ENCODE measurements at places on chromosomes 1 and 21.

- no peak for DNase-seq
Observed at GRCh38 chr1:114750780-114751179, 7.0 kb downstream of the CSDE1 start.

- no peak for DNase-seq
Observed at GRCh38 chr1:185480545-185480944, 163.5 kb upstream of the IVNS1ABP start.

GRCh38 chr1:99702221-99702620 is 56.3 kb downstream of the PALMD start:
- DNase-seq = no peak

GRCh38 chr1:183212870-183213269 is 26.8 kb downstream of the LAMC2 start:
- no peak for DNase-seq

GRCh38 chr1:233728721-233729120 is 114.8 kb downstream of the KCNK1 start:
- DNase-seq = no peak

DNA sequence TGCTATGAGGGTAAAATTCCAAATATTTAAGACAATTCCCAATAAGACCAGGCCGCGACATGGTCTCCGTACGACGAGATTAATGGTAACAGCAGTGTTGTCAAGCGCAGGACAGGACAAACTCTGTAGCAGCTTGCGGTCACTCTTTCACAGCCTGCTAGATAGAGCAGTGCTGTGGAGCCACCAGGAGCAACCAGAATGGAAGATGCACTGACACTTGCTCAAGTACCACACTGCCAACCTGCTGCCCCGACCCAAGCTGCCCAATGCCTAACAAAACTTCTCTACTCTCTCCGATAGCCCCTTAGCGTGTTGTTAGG is 636 bp downstream of the WARS2 start:
- DNase-seq = no peak

DNA sequence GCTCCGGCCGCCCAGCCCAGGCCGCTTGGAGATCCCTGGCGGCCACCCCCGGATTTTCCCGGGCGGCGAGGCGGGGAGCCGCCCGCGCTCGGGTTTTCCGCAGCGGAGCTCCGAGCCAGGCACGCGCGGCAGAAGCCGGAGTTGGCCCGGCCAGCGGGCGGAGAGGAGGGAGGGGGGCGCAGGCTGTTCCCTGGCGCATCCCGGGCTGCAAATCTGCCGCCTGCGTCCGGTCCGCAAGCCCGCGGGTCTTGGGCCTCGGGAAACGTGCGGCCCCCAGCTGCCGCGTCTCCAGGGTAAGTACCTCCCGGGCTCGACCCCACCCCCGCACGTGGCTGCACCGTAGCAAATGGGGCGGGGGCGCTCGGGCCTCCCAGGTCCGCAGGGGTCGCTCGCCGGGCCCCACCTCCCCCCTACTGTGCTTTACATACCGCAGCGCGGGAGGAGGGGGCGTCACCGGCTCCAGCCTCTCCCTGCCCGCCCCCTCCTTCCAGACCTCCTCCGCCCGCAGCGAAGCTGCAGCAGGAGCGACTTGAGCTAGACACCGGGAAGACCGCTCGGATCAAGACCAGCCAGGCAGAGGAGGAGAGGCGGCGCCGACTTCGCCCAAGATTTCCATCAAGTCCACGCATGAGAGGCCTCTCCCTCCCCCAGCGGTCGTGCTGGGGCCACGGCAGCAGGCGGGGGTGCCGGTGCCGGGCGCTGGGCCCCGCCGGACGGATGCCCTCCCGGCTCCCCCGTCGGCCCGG is 1.6 kb downstream of the TMEM200B start:
- no peak for DNase-seq

DNA sequence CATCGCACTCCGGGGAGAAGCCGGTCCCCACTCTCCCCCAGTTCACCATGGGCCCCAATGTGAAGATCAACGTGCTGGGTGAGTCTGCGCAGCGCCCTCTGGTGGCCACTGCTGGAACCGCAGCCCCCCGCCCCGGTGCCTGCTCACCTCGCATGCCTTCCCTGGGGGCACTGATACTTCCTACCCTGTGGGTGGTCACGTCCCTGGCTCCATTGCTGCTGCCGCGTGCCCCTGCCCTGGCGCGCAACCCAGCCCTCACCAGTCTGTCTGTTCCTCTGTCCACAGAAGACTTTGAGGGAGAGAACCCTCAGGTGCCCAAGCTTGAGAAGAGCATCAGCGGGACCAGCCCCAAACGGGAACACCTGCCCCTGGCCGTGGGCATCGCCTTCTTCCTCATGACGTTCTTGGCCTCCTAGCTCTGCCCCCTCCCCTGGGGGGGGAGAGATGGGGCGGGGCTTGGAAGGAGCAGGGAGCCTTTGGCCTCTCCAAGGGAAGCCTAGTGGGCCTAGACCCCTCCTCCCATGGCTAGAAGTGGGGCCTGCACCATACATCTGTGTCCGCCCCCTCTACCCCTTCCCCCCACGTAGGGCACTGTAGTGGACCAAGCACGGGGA is 7.6 kb downstream of the EFNA3 start:
- peak; percentile 73 for DNase-seq

GRCh38 chr1:40862008-40862863 is at the start of gene CITED4:
Gene CITED4, minus strand, starts transcription at chr1:40862363. Its CDS starts 236 bp downstream, at chr1:40862127.
- peak; percentile 92 for DNase-seq

DNA sequence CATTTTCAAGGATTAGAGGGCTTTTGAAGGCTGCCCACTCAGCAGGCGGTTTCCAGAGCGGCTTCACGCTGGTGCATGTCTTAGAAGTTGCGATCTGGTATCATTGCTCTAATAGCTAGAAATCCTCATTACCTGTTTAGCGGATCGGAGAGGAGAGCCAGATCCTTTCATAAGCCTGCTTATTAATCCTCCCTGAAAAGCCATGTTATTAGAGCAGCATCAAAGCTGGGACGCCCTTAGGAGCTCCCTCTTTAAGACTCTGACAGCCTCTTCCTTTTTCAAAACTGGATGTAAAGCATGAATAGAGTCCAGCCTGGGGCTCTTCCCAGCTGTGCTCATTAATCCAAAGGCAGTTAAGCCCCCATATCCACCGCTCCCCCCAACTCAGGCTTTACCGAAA is 13.9 kb upstream of the CTSE start:
- no peak for DNase-seq

- peak; percentile 48 for DNase-seq
Observed at GRCh38 chr1:117654493-117655219, 48.8 kb downstream of the TENT5C start.

GRCh38 chr21:34684174-34684876 is 15.5 kb downstream of the CLIC6 start:
- DNase-seq = no peak

- DNase-seq = peak; percentile 56
Observed at GRCh38 chr1:19477284-19478249, 7.8 kb downstream of the CAPZB start.

DNA sequence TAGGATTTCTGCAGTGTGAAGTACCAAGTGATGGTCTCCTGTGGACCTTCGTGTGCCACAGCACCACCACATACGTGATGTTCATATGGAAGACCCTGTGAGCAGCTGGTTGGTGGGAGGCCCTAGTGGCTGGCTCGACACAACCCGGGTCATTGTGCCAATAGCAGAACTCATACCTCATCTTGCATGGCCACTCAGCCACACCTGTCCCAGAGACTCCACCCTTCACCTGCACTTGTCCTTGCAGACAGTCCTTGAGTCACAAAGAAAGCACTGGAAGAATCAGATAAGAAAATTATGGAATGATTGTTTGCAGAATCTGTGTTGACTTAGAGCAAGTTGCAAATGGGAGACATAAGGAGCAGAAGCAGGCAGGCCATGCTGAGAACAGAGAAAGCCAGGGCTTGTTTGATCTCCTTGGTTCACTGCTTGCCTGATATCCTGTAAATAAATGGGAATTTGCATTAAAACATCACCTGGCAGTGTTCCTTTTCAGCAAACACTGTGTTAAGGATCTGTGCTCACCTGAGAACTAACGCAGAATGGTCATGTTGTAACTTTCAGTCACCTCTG is 307.7 kb downstream of the SIPA1L2 start:
- DNase-seq = no peak

- no peak for DNase-seq
Observed at GRCh38 chr1:177669161-177669560, 300.7 kb downstream of the SEC16B start.

DNA sequence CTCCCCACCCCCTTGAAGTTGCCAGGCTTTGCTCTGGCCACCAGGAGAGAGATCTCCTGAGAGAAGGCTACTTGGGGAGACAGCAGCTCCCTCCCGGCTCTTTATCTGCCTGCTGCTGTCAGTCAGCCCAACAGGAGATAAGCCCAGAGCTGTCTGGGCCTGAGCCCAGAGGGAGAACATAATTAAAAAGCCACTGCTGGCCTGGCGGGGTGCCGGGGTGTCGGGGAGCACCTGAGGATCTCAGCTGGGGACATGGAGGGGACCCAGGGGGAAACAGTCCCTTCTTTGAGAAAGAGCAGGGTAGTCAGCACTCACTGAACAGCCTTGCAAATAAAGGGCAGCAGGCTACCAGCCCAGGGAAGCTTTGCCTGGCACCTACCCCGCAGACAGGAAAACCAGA is 17.9 kb downstream of the VWA5B1 start:
- DNase-seq = peak; percentile 39

DNA sequence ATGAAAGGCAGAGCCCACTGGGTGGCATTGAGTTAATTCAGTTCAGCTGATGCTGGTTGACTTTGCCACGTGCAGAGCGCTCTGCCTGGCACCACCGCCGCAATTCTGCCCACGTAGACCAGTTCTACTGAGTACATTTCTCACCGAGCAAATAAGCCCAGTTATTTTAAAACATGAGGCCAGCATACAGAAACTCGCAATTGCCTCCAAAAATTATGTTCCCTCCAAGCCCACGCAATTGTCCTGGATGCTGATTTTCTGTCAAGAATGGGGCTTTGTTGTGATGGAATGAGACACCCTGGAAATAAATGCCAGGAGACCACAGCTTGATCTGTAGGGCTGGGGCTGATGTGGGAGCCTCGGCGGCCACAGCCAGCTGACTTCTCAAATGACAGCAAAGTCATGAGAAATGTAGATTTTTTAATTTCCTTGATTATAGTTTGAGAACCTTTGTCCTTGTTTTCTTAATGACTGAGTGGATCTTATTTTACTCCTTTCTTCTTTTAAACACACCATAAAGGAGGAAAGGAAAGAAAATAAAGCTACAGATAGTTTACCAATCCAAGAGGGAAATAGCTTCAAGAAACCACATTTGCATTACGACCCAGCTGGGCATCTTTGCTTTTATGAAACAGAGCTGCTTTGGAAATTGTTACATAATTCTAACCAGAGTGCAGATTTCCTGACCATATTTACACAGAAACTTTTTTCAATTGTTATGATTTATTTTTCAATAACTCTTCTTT is 11.6 kb upstream of the PARP1 start:
- DNase-seq = no peak

Measured in hematopoietic multipotent progenitor cell treated with erythropoietin and hydrocortisone succinate and interleukin-3 and kit ligand, for 8 days (in vitro differentiated cells).